IPS-NIHi11 (cell line): ENCODE measurements at places on chromosomes 7 and 10.
A peak's percentile ranks its signal among the peaks of the same experiment; 100 is the strongest.

DNA sequence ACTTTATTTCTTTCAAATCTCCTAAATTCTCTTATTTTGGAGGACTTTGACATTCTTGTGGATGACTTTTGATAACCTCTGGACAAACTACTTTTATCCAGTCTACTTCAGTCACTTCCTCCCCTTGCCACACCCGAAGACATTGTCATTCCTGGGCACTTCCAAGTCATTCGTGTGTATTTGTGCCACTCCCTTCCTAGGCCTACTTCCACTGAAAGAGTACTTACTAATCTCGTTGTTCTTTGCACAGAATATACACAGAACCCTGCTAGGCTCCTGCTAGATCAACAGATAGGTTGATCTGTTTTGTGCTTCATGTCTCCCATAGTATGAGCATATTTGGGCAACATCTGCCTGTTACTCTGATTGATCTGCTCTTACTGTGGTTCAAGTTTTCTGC, 355.4 kb downstream of the HGF start:
- DNase-seq, result no peak

DNA sequence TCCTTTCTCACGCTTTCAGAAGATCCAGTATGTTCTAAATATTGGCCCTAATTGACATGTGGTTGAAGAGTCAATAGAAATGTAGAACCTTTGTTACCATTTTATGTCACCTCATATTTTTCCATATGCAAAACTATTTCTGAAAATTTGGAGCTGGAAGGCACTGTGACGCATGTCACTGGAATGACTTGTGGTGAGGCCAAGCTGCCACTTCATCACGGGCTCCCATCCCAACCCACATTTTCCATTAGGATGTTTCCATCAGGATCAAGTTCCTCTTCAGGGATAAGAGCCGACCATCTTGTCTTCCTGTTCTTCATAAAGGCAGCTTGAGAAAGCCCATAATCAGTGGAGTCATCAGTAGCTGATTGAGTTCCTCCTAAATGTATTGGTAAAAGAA, 1241.7 kb downstream of the GATA3 start:
- no peak for DNase-seq

- DNase-seq, result peak; percentile 79
These were observed at the start of gene SLC16A12 for GRCh38 chr10:89535171-89536012. SLC16A12 (minus strand) TSS chr10:89535594; CDS start chr10:89462578, 73,016 bp downstream.

- peak; percentile 72 for DNase-seq
These were observed 4.2 kb downstream of the SMARCD3 start for GRCh38 chr7:151244196-151244840.

DNA sequence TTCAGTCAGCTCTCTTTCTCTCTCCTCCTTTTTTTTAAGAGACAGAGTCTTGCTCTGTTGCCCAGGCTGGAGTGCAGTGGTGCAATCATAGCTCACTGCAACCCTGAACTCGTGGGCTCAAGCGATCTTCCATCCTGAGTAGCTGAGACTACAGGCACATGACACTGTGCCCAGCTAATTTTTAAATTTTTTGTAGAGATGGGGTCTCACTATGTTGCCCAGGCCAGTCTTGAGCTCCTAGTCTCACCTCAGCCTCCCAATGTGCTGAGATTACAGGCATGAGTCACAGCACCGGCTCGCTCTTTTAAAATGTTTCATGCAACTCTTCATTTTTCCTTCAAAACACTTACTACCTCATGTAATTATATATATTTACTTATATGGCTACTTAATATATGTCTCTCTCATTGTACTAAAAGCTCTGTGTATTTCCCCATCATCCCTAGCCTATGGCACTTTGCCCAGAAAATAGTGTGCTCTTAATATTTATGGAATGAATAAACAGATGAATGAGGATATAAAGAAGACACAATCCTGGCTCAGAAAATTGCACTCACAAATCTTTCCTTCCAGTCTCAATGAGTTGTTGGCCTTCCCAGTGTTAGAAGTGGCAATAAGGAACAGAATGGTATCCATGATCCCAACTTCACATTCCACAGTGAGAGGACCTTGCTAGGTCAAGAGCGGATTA, 33.9 kb downstream of the EBLN1 start:
- DNase-seq, result no peak

- DNase-seq, result no peak
These were observed 752 bp downstream of the LRMDA start for GRCh38 chr10:75432176-75432575.

DNA sequence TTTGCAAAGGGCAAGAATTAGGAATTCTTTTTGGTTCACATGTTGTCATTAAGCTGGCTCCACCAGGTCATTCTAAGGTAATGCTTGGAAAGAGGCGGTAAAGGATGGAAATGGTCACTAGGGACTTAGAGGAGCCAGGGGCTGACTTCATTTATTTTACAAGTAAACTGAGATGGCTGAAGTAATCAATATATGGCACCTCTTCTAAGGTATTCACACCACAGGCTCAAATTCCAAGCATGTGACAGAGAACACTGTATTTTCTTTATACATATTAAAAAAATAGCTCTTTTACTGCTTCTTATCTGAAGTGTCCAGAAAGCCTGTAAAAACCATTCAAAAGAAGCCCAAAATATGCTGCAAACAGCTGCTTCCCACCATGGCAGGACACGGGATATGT, 239.0 kb downstream of the GLI3 start:
- no peak for DNase-seq

DNA sequence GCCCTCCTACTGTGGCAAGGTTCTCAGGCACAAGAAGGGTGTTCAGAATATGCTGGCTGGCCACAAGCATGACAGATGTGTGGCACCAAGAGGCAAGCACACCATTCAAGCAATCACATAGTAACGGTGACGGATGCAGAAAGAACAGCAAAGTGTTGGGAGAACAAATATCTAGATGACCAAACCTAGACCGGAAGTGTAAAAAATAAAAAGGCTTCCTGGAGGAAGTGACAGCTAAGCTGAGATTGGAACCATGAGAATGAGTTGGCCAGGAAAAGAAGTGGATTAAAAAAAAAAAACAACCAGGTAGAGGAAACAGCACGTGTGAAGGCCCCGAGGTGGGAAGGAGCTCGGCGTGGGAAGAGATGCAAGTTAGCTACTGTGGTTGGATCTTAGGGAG, 22.0 kb downstream of the GHRHR start:
- DNase-seq, result no peak

GRCh38 chr10:131561897-131562296, 250.4 kb upstream of the TCERG1L start:
- DNase-seq, result no peak

GRCh38 chr7:143263266-143264195, at the start of gene GSTK1:
GSTK1 (plus strand) TSS chr7:143263441; CDS start chr7:143263514, 73 bp downstream.
- DNase-seq, result peak; percentile 91

GRCh38 chr10:109215291-109216075, 707.8 kb downstream of the XPNPEP1 start:
- no peak for DNase-seq

- no peak for DNase-seq
These were observed 1.2 kb downstream of the FAM180A start for GRCh38 chr7:135747366-135747765.

- no peak for DNase-seq
These were observed 119.6 kb downstream of the TES start for GRCh38 chr7:116329686-116330503.

- DNase-seq, result no peak
These were observed 33.4 kb downstream of the XPNPEP1 start for GRCh38 chr10:109889867-109890266.

- peak; percentile 13 for DNase-seq
These were observed 1183.7 kb upstream of the CELF2 start for GRCh38 chr10:9833942-9834341.

DNA sequence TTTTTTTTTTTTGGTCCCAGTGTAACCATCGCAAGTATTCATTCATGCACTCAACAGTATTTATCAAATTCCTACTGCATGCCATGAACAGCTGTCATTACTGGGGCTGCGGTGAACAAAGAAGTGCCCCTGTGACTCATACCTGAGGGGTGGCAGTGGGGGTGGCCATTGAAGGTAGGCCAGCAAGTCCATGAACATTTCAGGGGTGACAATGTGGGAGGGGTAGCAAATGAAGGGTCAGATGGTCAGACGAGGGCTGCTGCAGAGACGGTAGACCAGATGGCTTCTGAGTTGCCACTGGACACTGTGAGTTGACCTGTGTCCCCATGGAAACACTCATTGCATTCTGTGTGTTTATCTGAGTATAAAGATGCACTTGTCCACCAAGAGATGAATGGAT, 92.5 kb upstream of the PITRM1 start:
- no peak for DNase-seq

DNA sequence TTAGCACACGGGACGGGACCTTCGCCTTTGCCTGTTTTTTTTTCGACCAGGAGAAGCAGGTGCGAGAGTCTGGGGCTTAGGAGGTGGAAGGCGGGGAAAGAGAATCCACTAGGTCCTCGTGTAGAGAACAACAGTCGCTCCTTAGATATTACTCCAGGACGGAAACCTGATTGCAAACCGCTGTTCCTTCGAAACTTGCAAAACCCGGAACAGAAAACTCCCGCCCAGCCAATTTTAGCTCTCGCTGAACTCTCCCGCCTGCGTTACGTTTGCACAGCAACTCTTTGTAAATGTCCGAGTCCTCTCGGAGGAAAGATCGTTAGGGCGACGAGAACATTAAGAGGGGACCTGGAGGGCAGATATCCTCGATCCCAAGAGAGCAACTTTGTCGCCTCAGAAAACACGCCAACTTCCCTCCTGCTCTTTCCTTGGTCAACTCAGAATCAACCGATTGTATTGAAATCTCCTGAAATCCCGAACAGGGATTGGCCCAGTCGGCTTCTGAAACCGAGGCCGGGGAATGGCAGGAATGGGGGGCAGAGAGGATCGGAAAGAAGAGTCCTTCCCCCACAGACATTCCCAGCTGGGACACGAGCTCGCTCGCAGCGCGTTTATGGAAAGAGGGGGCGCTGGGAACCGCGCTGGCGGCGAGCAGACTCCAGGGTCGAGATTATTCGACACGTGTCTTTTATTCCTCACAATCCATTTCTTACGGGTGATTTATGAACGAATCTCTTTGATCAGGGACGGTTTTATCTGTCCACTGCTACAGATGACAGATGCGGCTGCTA, 9.9 kb downstream of the TWIST1 start:
- DNase-seq, result no peak

- no peak for DNase-seq
These were observed 27.9 kb downstream of the CDH23 start for GRCh38 chr10:71424496-71425194.

DNA sequence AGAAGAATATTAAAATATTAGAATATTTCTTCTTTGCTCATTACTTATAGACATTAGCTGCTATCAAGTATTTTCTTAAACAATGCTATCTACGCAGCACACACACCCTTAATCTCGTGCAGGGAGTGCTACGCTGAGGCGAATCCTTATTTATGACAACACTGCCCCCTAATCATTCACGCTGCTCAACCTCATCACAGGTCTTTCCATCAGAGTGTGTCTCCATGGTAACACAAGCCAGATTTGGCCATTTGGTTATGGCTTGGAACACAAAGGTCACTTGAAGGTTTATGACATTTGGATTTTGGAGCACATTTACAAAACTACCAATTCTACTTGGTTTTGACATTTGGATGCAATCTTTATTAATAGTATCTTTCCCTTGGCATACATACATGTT, 45.4 kb upstream of the MYO3A start:
- peak; percentile 33 for DNase-seq

DNA sequence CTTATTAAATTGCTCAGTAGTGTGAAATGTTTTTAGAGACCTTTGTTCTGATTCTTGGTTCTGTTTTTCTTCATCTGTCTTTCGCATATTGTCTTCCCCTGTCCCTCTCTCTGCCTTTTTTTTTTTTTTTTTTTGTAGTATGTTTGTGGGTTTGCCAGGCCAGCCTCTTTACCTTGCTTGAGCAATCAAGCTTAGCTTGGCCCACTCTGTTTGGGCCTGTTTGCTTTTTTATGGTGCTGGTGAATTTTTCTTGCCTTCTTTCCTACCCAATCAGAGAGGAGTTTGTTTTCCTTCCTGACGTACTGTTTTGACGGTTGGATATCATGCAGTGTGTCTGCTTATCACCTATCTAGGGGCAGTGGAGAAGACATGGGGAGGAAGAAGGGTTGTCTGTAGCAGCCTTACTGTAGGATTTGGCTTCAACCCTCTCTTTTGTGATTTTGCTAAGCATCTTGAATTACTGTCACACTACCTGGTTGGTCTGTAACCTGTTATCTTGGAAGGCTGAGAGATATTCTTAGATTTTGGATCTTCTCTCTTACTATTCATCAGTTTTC, 64.0 kb downstream of the BBS9 start:
- DNase-seq, result no peak

GRCh38 chr7:40536421-40536820, 401.6 kb downstream of the SUGCT start:
- DNase-seq, result no peak

GRCh38 chr7:45509222-45509621, 64.9 kb upstream of the ADCY1 start:
- no peak for DNase-seq

DNA sequence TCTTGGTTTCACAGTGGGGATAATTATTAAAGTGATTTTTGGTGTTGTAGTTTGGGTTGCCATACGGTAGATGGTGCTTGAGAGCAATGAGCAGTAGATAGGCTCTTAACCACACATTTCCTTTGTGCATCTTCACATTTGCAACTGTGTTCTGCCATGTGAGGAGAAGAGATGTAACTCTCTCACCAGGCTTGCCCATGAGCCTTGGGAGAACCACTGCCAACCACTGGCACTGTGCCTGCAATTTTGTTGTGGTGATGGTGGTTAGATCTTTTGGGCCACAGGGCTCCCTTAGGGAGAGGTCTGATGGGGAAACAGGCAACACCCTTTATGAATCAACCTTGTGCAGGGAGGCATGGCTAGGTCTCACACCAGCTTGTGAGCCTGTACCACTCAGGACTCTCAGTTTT, 204.3 kb downstream of the CCDC7 start:
- DNase-seq, result no peak

GRCh38 chr10:49761789-49762565, at the start of gene OGDHL:
OGDHL (minus strand) TSS chr10:49762323; CDS start chr10:49758592, 3,731 bp downstream.
- peak; percentile 92 for DNase-seq

DNA sequence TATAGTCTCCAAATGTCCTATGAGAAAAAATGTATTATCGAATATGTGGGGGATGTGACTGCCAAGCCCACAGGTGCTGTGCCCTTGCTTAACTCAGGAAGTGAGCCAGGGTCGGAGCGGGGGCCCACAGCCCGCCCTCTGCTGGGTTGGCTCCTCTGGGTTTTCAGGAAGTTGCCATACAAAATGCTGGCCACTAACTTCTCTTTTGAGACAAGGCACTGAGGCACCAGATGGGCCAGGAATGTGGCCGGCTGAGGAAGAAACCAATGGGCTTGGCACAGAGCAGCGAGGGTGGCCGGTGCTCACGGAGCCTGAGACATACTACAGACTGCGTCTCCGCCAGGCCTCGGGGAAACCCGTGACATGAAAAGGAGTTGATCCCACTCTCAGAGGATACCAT, 58.9 kb downstream of the FAM53B start:
- no peak for DNase-seq

GRCh38 chr10:102327002-102327401, 68.5 kb upstream of the NFKB2 start:
- DNase-seq, result peak; percentile 62

DNA sequence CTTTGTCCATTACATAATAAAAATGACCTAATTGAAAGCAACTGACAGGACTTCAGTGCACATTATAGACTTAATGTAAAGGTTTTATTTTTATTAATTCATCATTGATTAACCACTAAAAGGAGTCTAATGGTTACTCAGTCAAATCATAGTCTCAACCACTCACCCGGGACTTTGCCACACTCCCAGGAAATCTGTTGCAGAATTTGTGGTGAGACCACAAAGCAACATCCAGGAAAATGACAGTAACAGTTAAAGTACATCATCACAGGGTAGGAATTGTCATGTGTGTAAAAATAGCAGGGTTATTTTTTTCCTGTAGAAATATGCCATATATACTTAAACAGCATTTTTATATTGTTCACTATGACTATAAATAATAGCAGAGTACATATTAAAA, 6.3 kb upstream of the HGF start:
- no peak for DNase-seq
